DMS153 (cell line): ENCODE measurements at places on chromosomes 13 and 19.

- no peak for DNase-seq
These were observed 56.1 kb upstream of the NFIC start for GRCh38 chr19:3310280-3310679.

GRCh38 chr13:58528351-58528750 is 896.8 kb downstream of the PCDH17 start:
- no peak for DNase-seq

DNA sequence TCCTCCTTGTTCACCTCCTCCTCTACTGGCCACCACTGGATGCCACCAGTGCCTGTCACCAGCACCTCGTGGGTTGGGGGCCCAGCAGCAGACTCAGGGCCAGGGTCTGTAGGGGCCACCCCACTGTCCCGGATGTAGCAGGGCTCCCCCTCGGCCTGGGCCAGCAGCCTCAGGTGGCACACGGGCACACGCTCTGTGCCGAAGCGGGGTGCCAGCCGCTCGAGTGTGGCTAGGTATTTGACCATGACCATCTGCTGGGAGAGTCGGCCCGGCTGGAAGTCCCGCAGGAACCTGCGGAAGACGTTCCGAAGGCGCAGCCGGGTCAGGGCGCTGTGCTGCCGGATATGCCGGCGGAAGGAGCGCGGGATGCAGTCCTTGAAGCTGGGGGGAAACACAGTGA is 14.9 kb downstream of the TYK2 start:
- DNase-seq, result no peak

DNA sequence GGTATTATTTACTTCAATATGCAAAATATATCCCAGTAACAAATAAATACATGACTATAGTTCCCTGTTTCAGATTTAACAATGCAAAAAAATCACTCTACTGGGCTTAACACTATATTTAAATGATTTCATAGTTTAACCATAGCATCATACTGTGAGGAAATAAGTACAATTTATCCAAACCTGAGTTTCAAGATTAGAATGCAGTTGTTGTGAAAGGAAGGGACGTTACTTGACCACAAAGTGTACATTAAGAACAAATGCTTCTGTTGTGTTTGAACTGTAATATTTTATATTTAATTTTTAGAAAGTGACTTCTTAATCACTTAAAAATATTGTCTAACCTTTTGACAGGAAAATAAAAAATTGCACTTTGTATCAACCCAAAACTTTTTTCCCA is 1747.9 kb upstream of the SPRY2 start:
- no peak for DNase-seq

DNA sequence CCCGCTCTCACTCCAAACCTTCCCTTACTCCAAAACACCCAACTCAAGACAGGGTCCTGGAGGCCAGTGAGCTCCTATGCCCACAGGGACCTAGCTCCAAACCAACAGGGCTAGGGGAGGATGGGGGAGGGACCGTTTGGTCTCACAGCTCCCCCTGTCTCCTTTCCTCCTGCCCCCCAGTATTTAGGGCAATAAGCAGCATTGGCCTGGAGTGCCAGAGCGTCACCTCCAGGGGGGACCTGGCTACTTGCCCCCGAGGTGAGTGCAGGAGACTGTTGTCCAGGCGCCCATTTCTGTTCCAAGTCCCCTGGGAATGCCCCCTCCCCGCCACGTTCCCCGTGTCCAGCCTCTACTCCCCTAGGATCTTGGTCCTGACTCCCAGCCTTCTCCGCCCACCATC is 792 bp downstream of the RETN start:
- DNase-seq, result no peak

GRCh38 chr13:50675651-50676050 is 167.8 kb downstream of the DLEU7 start:
- DNase-seq, result no peak

DNA sequence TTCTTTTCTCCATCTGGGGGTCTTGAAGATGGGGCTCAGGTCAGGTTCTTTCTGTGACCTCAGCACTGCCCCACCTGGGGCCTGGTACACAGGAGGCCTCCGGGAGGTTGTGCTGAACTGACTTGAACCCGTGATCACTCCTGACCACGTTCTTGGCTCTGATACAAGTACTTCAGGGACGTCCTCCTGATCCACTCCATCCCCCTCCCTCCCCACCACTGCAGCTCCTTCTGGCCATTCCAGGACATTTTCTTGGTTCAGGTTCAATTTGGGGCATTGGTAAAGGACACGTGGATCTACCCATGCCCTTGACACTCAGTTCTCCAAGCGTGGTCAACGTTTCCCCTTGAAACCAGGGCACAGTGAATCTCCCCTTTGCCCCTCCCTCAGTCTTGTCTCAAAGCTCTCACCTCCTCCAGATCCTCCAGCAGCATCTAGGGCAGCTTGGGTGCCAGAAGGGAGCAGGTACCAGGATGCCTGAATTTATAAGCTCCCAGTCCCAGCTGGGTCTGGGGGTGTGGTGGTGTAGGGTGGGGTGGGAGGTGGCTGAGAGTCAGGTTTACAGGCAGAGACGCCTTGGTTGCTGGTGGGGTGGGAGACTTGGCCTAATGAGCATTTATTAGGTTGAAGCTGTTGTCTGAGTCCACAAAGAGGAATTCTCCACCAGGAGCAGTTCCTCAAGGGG is at the start of gene KLK15:
KLK15 (minus strand) TSS at position 458 of the 685 bp plus-strand sequence. CDS start 2,082 bp downstream, outside the sequence.
- no peak for DNase-seq

GRCh38 chr19:37227996-37228395 is 10.0 kb downstream of the ZNF383 start:
- DNase-seq, result no peak

GRCh38 chr19:11306337-11306736 is 10.4 kb downstream of the TSPAN16 start:
- DNase-seq, result no peak

DNA sequence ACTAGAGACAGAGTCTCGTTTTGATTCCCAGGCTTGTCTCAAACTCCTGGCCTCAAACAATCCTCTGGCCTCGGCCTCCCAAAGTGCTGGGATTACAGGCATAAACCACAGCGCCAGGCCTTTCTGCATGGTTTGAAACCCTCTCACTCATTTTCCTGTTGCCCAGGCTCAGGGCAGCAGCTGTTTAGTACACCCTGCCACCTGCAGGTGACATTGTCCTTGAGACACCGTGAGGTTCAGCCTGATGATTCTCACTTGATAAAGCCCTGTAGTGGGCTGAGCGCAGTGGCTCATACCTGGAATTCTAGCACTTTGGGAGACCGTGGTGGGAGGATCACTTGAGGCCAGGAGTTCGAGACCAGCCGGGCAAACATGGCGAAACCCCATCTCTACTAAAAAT is 12.5 kb downstream of the IL12RB1 start:
- no peak for DNase-seq

GRCh38 chr13:78657699-78658629 is 991 bp downstream of the OBI1 start:
- no peak for DNase-seq

GRCh38 chr13:76732367-76732766 is 153.8 kb downstream of the KCTD12 start:
- no peak for DNase-seq

DNA sequence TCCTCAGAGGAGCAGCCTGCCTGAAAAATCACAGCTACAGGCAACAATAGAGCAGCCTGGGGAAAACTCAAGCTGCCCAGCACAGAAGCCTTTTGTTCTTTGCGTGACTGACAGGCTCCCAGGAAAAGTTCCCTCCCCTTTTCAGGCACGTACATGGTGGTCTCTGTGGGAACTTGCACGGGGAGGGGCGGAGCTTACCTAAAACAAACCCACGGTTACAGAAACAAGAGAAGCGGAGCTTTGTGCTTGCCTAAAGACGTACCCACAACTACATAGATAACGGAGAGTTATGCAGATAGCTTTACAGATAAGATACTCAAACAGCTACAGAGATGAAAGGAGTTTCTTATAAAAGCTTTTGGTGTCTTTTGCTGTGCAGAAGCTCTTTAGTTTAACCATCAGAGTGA is 11.4 kb downstream of the ETFB start:
- DNase-seq, result no peak

DNA sequence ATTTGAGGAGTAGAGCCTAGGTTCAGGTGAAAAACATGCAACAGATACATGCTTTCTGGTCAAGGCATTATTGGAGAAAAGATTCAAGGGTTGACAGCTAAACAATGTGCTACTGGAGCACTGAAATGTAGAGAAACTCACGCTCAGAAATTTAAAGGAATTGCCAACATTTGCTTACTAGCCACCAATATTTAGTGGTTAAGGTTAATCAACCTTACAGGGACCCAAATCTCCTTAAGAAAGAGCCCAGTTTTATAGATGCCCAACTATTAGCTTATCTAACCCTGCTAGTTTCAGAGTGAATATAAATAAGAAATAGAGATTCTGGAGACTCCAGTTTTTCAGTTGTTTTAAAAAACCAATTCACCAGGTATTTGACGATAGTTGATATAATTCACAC is 203.6 kb downstream of the DACH1 start:
- no peak for DNase-seq

- DNase-seq, result no peak
These were observed 308.3 kb downstream of the DNAJC15 start for GRCh38 chr13:43331672-43332071.

- no peak for DNase-seq
These were observed 5.7 kb downstream of the DHPS start for GRCh38 chr19:12675940-12676339.

DNA sequence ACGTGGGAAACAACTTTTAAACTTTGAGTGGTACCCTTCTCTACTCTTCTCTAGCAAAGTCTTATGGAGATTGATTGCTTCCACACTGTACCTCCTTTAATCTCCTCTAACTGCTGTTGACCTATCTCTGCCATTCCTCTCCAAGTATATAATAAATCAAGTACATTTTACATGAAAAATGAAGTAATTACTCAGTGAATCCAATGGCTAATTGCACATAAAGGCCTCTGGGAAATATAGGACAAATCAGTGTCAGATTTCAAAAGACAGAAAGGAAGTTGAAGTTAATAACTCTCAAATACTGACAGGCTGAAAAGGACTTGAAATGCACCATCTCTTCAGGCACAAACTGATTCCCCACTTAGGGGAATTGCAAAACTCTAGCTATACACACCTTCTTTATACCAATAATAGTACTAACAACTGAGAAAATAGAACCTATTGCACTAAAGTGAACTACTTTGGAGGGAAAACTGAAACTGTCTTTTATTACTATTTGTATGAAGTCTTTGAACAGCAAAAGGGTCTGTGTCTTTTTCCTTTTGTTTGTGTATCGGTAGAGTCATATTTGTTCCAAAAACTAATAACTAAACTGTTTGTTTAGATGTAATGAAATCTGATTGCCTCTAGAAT is 701.1 kb downstream of the PCDH9 start:
- DNase-seq, result no peak

GRCh38 chr19:6334490-6335285 is 1.3 kb upstream of the ACER1 start:
- no peak for DNase-seq

GRCh38 chr13:91141543-91142061 is 205.9 kb upstream of the MIR17HG start:
- no peak for DNase-seq
